ENCODE measurements at places on chromosomes 5 and 9.

GRCh38 chr5:127746756-127747155 is 43.6 kb downstream of the CCDC192 start:
- DNase-seq = no peak

DNA sequence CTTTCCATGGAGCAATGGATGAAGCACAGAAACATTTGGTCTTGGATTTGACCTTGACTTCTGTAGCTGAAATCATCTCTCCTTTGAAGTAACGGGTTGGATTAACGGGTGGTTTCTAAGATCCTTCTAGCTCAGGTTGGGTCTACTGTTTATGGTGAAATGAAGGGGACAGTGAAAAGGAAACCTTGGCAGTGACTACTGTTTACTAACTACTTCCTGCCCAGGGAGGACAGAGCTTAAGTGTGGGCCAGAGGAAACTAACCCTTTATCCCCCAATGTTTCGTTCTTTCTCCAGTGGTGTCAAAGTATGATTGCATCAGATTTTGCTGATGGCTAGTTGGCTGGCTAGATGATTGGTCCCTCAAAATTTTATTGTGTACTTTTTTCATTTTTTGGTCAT is 22.2 kb downstream of the SKP2 start:
- no peak for DNase-seq

DNA sequence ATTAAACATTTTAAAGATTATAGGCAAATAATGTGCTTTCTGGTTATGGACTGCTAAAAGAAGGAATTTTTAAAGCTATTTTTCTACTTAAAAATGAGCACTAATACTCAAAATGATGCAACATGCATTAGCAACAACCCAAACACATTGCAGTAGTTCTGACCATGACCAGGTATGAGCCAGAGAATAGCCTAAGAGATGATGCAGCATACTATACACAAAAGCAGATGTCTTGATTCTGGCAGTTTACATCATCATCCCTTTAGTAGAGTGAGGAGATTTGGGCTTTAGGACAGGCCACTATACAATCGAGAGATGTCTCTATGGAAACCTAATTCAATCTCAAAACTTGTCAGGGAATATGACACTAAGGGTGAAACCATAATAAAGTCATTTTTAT is 307.1 kb downstream of the PRR16 start:
- no peak for DNase-seq

DNA sequence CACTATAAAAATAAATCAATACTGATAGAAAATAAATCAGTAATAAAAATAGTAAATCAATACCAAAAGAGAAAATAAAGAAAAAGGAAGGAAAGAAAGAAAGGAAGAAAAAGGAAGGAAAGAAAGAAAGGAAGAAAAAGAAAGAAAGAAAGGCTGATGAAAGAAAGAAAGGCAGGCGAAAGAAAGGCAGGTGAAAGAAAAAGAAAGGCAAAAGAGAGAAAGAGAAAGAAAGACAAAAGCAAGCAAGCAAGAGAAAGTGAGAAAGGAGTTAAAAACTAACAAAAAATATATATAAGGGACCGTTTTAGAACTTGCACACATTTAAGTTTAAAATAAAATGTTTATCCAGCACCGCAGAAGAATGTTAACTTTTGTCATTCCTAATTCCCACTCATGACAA is 116.0 kb downstream of the SVEP1 start:
- no peak for DNase-seq

GRCh38 chr5:169300468-169301385 is at the start of gene SLIT3:
Gene SLIT3 (minus strand): TSS chr5:169301139. CDS start chr5:169300709, 430 bp downstream.
- no peak for DNase-seq

DNA sequence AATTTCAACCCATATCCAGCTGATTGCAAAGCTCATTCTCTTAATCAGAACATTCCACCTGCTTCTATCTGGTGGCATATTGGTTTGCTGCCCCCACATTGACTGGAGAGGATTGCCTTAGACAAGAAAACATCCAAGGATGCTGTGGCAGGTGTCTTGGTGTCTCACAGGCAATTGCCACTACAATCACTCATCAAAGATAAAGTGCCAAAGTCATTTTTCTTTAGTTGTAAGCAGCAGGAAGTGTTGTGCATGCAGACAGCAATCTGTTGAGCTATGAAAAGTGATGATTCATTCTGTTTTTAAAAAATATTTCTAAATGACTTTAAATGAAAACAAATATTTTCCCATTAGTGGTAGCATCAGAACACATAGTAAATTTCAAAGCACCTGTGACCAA is 53.9 kb downstream of the CDH6 start:
- no peak for DNase-seq

Measured in D721Med (cell line).